ENCODE measurements at places on chromosomes 3 and 15. TPM values are rescaled to one million over a fixed set of nuclear protein-coding genes. Genes with fewer than 3 reads are reported as not detected.

- H3K36me3 ChIP-seq: no peaks in the 10 kb centered on the region
- DNase-seq: no peak
- H3K4me1 ChIP-seq: no peaks in the 10 kb centered on the region
- no peaks in the 10 kb centered on the region for H3K27me3 ChIP-seq
- H3K4me3 ChIP-seq: no peak overlapping the region
- H3K27ac ChIP-seq: no peak overlapping the region
Observed at GRCh38 chr3:120113128-120114116, 19.2 kb upstream of the GSK3B start.

- no peaks in the 10 kb centered on the region for H3K27me3 ChIP-seq
- no peak for DNase-seq
- no peaks in the 10 kb centered on the region for H3K36me3 ChIP-seq
- no peaks in the 10 kb centered on the region for H3K4me1 ChIP-seq
Observed at GRCh38 chr3:29757054-29757777, 476.3 kb downstream of the RBMS3 start.

The SNX22 gene
- 0.70 TPM for total RNA-seq

The CELSR3 gene
- total RNA-seq: 3.5 TPM

DNA sequence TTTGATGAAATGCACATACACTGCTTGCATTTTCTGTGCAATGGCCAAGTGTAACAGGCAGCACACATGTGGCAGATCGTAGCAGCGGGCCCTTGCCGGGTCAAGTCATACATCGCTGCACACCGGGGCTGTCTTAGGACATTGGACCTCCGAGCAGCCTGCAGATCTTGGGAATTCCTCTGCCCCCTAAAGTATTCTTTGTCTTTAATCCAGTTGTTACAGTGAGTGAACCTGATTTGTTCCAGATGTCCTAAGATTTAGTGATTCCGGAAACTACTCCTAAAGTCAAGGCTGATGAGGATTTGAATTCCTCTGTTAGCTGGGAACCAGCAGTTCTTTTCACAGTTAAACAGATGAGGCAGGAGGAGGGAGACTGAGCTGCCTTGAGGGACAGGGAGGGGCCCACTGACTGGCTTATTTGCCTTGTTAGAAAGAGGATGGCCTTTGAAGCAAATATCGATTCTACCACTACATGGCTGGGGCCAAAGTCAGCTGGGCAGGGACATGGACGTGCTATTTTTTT lies 190.7 kb upstream of the CTDSPL start:
- H3K27ac ChIP-seq: no peak overlapping the region
- H3K36me3 ChIP-seq: no peaks in the 10 kb centered on the region
- no peak for DNase-seq

GRCh38 chr3:108862865-108863798 lies 40.5 kb downstream of the TRAT1 start:
- peaks cover 10% of the 10 kb centered on the region for H3K36me3 ChIP-seq
- H3K27me3 ChIP-seq: no peaks in the 10 kb centered on the region
- peak overlapping the region; percentile 55 for H3K27ac ChIP-seq
- DNase-seq: peak; percentile 39

The GDPGP1 gene
- total RNA-seq: 10.1 TPM

The SLC2A2 gene
- total RNA-seq: not detected

GRCh38 chr15:82849556-82850512 lies 40.4 kb downstream of the WHAMM start:
- H3K36me3 ChIP-seq: no peaks in the 10 kb centered on the region
- no peak overlapping the region for H3K27ac ChIP-seq
- no peaks in the 10 kb centered on the region for H3K4me1 ChIP-seq
- H3K4me3 ChIP-seq: no peak overlapping the region

- no peaks in the 10 kb centered on the region for H3K36me3 ChIP-seq
- no peak overlapping the region for H3K27ac ChIP-seq
- H3K4me1 ChIP-seq: no peaks in the 10 kb centered on the region
- DNase-seq: no peak
Observed at GRCh38 chr3:43871627-43872245, 181.0 kb downstream of the ABHD5 start.
